ENCODE measurements at places on chromosomes 1 and 21.

DNA sequence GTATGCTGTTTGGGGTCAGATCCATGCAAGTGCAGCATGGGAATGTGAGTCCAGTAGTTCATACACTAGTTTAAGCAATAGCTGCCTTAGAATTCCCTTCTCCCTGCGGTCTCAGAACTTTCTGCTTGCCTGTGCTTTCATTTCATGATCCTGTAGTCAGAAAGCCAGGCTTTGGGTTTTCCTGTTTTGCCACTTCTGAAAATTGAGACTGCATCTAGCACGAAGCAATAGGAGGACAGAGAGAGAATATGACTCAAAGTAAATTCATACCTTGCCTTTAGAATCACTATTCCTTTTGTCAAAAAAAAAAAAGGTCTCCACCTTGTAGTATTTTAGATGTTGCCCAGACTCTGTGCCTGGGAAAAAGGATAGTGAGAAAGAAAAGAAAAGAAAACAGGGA is 161.2 kb upstream of the SNX7 start:
- DNase-seq, result no peak

GRCh38 chr21:42310411-42311001 is 4.7 kb downstream of the TFF3 start:
- DNase-seq, result no peak

DNA sequence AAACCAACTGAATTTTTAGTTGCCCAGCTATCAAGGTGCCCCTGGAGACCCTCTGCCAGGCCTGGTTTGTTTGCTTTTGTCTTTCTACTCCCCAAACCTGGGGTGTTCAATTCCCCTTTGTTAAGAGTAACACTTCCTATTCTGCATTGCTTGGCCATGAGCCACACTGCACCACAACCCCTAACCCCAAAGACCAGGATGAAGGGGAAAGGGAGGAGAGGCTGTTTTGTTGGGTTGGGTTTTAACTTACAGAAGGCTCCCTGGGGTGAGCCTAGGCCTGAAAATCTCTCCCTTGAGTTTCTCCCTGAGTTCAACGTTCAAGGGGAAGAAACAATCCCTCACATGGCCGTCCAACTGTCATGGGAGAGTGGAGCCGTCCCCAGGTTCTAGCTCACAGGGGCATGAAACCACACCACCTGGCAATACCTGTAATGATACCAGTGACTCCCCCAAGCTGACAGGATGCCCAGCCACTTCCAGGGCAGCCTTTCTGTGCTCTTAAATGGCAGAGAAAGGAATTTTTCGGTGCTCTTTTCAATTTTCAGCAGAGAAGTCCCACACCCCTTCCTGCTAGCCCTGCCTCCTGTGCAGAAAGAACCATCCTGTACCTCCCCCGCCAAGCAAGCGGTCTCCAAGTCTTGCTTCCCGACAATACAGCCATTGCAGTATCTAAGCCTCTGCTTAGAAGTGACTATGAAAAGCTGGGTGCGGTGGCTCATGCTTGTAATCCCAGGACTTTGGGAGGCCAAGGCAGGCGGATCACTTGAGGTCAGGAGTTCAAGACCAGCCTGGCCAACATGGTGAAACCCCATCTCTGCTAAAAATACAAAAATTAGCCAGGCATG is 14.9 kb downstream of the SLC45A3 start:
- no peak for DNase-seq

DNA sequence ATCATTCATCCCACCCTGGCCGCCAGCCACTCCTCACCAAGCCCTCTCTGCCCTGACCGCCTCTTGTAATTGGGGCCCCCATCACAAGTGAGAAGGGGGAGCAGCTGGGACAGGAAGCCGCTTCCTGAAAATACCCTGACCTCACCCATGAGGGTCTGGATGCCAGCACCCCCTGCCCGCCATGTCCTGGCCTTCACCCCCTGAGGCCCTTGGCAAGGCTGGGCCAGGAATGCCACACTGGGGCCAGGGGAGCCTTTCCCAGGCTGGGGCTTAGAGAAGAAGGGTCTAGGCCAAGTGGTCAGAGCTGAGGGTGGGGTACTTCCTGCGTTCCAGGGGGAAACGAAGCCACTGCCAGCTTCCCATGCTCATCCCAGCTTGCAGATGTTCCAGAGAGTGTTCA is 60.5 kb downstream of the TAS1R2 start:
- no peak for DNase-seq

DNA sequence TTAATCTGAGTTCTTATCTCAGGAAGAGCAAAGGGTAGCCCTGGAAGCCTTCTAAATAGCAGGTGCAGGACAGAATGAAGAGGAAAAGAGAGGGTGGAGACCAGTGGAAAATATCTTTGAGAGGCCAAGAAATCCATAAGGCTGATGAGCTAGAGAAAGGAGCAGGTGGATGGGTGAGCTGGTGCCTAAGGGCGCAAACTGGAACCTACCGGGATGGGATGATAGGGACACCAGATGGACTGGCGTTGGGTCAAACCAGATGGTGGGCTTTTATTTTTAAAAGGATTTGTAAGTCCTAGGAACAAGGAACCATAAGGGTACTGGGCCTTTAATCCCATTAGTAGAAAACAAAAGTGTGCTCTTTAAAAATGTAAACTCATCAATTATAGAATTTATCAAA is 59.7 kb downstream of the RGL1 start:
- DNase-seq, result no peak

DNA sequence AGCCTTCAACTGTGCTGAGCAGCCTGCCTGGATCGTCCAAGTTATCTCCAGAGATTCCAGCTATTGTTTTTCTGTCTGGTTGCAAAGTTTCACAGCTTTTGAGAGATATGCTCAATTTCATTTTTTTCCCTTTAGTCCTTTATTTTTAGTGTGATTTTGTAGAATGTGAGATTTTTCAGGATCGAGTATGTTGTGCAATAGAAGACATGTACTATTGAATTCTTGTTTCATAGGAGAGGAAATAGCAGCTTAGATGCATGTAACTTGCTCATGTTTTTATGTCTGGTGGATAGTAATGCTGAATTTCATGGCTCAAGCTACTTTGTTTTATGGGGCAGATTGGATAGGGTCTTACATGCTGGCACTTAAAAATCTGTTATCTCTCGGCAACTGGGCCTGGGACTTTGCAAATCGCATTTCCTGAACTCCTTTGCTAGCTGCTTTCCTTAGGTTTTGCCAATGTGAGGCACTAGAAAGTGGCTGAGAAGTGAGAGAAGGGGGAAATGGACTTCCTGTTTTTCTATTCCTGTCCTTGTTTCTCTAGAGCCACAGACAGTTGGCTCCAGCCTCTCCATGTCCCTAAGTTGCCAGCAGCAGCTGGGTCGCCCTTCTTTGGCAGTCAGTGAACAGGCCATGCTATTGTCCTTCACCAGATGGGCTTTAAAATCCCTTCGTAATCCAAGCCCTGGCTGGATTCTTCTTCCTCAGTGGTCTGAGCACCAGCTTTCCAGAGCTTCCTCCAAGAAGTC is 101.4 kb upstream of the PDE4B start:
- DNase-seq, result no peak

DNA sequence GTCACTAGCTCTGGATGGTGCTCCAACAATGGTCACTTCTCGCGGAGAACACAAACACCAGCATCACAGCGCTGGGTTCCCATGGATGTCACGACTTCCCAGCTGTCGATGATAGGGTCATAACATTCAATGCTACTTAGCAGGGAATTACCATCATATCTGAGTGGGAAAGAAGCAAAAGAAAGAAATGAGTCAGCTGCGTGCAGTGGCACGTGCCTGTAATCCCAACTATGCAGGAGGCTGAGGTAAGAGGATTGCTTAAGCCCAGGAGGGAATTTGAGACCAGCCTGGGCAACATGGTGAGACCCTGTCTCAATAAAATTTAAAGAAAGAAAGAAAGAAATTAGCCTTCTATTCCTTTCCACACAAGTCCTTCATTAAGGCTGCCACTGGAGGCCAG is 3.6 kb upstream of the RABIF start:
- no peak for DNase-seq

DNA sequence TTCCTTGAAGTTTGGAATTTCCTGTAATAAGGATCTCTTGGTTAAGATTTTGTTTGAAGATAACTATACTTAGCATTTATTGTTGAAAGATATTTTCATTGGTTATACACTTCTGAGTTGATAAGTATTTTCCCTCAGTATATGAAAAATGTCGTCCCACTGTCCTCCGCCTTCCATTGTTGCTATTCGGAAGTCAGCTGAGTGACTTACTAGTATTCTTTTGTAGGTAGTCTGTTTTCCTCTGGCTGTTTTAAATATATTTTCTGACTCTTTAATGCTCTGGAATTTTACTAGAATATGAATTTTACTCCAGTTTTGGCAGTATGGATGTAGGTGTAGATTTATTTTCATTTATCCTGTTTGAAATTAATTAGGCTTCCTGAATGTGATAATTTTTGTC is 498.7 kb upstream of the NFIA start:
- no peak for DNase-seq

GRCh38 chr1:15295696-15296095 is 48.7 kb downstream of the FHAD1 start:
- DNase-seq, result no peak

DNA sequence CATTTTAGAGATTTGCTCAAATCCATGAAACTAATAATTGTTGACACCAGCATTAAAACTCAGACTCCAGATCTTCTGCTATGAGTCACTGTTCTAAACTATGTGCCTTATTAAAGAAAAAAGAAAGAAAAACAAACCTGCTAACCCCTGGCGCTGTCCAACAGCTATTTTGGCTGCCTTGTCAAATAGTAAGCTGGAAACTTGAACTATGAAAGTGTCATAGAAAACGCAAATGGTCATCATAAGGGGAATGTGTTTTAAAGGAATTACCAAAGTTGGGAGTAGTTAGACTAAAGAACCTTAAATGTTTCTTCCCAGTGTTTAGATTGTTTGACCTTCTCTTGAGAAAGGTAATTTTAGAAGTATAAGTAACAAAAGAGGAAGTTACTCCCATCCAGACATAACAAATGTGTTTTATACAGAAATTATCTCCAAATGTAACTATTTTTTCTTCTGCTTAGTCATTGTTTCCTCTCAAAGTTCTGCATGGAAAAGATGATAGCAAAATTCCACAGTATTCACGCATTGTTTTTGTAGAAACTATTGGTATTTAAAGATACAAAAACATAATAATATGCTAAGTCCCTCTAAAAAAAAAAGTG is 272.4 kb downstream of the TPR start:
- no peak for DNase-seq

DNA sequence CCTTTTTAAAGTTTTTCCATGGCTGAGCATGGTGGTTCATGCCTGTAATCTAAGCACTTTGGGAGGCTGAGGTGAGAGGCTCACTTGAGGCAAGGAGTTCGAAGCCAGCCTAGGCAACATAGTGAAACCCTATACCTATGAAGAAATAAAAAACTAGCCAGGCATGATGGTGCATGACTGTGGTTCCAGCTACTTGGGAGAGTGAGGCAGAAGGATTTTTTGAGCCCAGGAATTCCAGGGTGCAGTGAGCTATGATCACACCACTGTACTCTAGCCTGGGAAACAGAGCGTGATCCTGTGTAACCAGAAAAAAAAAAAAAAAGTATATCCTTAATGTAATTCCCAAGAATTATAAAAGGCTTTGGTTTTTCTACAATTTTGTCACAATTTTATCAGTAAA is 17.4 kb downstream of the DEPDC1 start:
- no peak for DNase-seq

DNA sequence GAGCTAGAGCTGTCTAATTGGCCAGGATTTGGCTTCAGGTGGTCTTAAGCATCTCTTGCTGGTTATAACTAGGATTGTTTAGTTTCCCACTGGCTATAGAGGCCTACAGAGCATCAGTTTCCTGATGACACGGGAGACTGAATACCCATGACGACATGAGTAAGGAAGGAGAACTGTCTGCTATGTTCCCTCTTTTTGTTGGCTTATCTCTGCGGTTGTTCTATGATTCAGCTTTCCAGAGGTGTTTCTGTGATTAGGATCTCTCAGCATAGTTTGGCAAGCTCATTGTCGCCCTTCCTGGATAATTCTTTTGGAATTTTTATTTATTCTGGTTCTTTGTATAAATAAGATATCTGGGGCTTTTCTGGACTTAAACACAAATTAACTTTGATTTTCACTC is 163.4 kb downstream of the OLFM3 start:
- no peak for DNase-seq

GRCh38 chr21:39388038-39388810 is 39.3 kb upstream of the HMGN1 start:
- peak; percentile 72 for DNase-seq

DNA sequence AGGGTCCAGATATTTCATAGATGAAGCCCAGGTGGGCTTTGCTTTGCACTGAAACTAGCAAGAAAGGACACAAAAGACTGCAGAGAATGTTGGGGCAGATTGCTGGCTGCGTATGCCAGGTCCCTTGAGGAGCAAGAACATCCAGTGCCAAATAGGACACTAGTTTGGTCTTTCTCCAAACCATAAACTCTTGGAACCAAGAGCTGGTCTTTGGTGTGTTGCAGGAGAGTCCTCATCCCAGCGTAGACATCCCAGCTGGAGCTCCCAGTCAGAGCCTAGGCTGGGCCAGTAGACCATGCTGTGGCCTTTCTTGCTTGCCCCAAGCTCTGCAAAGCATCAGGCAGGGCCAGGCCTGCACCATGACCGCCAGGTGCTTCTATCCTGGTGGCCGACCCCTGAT is 87.5 kb downstream of the ATP5PO start:
- DNase-seq, result no peak

GRCh38 chr1:22045604-22046228 is 6.8 kb upstream of the CDC42 start:
- no peak for DNase-seq

GRCh38 chr1:145730900-145731299 is 11.6 kb downstream of the CD160 start:
- no peak for DNase-seq

GRCh38 chr1:196049407-196049806 is 558.8 kb downstream of the KCNT2 start:
- DNase-seq, result no peak

DNA sequence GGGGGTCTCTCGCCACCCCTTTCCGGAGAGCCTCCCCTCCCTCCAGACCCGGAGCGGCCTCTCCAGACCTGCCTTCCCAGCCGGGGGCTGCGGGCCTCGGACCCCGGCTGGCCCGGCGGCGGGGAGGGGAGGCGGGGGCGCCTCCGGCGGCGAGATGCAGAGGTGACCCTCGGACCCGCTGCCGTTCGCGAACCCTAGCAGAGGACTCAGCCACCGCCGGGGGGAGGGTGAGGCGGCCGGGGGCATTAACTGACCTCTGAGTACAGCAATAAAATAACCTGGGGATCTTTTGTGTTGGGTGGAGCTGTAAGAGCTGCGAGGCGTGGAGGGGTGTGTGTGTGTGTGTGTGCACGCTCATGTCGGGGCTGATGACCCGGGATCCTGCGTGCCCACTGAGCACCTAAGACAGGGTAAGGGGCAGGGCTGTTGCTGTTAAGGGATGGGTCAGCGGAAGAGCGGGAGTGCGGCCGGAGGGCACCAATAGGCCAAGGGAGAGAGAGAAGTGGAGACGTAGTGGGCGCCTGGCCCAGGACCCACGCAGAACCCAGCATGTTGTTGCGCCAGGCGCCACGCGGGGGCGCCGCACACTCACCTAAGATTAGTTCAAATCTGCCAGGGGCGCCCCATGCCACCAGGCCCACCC is 6.3 kb downstream of the HAPLN2 start:
- DNase-seq, result peak; percentile 54

GRCh38 chr1:19385221-19385620 is 73.1 kb downstream of the SLC66A1 start:
- no peak for DNase-seq

Measured in stimulated activated CD8-positive, alpha-beta memory T cell treated with anti-CD3 and anti-CD28 coated beads, Interleukin-7, amount 100 ng/mL, for 1 hour (primary cell).